ENCODE measurements at places on chromosomes 4 and X.

DNA sequence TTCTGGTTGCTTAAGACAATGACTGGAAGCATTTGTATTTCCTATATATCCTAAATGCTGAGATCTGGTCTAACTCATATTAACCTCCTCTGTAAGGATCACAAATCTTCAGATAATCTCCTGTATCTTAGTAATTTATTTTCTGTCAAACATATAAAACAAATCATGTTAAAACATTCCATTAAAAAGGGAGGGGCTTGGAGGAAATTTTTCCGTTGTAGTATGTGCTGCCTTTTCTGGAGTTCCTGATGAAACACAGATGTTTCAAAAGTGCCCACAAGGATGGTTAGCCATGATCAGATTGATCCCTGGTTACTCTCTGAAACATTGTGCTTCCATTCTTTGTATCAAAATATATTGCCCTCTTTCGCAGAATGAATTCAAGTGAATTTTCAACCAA, 182.1 kb downstream of the TENM3 start:
- no peak overlapping the region for H3K4me3 ChIP-seq
- H3K27me3 ChIP-seq: no peaks in the 10 kb centered on the region
- no peak for DNase-seq
- H3K4me1 ChIP-seq: no peaks in the 10 kb centered on the region

DNA sequence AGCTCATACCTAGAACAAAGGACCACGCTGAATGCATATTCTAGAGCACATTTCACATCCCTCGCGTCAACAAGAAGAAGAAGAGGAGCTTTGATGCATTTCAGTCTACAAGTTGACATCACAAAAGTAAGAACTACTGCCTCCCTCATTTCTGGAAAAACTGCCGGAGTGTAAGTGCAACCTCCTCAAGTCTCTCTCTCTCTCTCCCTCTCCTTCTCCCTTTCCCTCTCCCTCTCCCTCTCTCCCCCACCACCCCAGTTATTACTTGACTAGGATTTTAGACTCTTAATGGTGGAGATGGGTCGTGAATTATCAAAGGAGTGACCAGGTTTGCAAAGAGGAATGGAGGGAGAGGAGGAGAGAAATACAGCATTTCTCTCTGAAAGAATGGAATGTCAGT, 1.4 kb upstream of the IRS4 start:
- no peaks in the 10 kb centered on the region for H3K27me3 ChIP-seq
- H3K4me1 ChIP-seq: no peaks in the 10 kb centered on the region
- H3K36me3 ChIP-seq: no peaks in the 10 kb centered on the region
- no peak for DNase-seq
- no peak overlapping the region for H3K4me3 ChIP-seq

GRCh38 chrX:110667706-110668105, 127.9 kb downstream of the CHRDL1 start:
- H3K4me1 ChIP-seq: no peaks in the 10 kb centered on the region
- H3K27ac ChIP-seq: no peak overlapping the region
- H3K36me3 ChIP-seq: no peaks in the 10 kb centered on the region
- no peak for DNase-seq
- no peak overlapping the region for H3K4me3 ChIP-seq

DNA sequence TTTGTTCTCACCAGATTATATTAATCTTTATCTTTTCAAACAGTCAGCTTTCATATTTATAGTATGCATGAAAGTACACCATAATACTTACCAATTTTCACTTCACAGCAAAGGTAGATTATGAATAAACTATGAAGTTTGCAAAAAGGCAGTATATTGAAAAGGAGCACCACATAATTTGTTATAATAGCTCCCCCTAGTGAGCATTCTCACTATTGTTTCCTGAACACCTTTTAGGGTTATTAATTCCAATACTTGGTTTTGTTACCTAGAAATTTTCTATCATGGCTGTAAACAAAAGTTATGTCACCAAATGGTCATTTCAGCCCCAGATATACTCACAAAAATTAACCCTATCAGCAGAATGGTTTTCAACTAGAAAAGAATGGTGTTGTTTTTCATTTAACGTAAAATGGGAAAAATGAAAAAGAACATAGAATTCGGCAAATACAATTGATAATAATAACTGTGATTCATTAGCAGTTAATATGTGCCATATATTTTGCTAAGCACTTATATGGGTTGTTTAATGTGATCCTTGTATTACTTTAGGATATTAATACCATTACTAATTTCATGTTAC, 30.2 kb upstream of the NKX6-1 start:
- no peaks in the 10 kb centered on the region for H3K36me3 ChIP-seq
- no peaks in the 10 kb centered on the region for H3K27me3 ChIP-seq
- no peaks in the 10 kb centered on the region for H3K4me1 ChIP-seq
- no peak overlapping the region for H3K4me3 ChIP-seq
- DNase-seq: no peak
- H3K27ac ChIP-seq: no peak overlapping the region

GRCh38 chrX:40871385-40872082, 136.2 kb upstream of the MED14 start:
- DNase-seq: no peak
- peaks cover 6% of the 10 kb centered on the region for H3K4me1 ChIP-seq
- H3K36me3 ChIP-seq: no peaks in the 10 kb centered on the region
- no peak overlapping the region for H3K4me3 ChIP-seq

GRCh38 chr4:150591406-150591805, 9.5 kb downstream of the MAB21L2 start:
- no peak overlapping the region for H3K27ac ChIP-seq
- no peak for DNase-seq
- no peaks in the 10 kb centered on the region for H3K27me3 ChIP-seq
